ENCODE measurements at places on chromosomes 2 and 18. TPM values are rescaled to one million over a fixed set of nuclear protein-coding genes. Genes with fewer than 3 reads are reported as not detected.

- H3K36me3 ChIP-seq, result no peaks in the 10 kb centered on the region
- no peak overlapping the region for H3K27ac ChIP-seq
- no peak for DNase-seq
- no peaks in the 10 kb centered on the region for H3K27me3 ChIP-seq
These were observed 121.2 kb downstream of the IRS1 start for GRCh38 chr2:226678422-226678821.

GRCh38 chr2:23602116-23602515 is 217.1 kb downstream of the KLHL29 start:
- H3K36me3 ChIP-seq, result no peaks in the 10 kb centered on the region
- H3K4me1 ChIP-seq, result no peaks in the 10 kb centered on the region
- no peaks in the 10 kb centered on the region for H3K27me3 ChIP-seq
- no peak overlapping the region for H3K27ac ChIP-seq
- no peak overlapping the region for H3K4me3 ChIP-seq
- peak; percentile 32 for DNase-seq

Gene MC2R
- not detected for polyA plus RNA-seq

GRCh38 chr18:13930964-13931363 is 15.6 kb upstream of the MC2R start:
- no peaks in the 10 kb centered on the region for H3K27me3 ChIP-seq
- H3K27ac ChIP-seq, result no peak overlapping the region
- H3K4me1 ChIP-seq, result no peaks in the 10 kb centered on the region
- no peak for DNase-seq
